ENCODE measurements at places on chromosomes 13 and 19. TPM values are rescaled to one million over a fixed set of nuclear protein-coding genes. Genes with fewer than 3 reads are reported as not detected.

The CD209 gene
- 4.1 TPM for total RNA-seq

DNA sequence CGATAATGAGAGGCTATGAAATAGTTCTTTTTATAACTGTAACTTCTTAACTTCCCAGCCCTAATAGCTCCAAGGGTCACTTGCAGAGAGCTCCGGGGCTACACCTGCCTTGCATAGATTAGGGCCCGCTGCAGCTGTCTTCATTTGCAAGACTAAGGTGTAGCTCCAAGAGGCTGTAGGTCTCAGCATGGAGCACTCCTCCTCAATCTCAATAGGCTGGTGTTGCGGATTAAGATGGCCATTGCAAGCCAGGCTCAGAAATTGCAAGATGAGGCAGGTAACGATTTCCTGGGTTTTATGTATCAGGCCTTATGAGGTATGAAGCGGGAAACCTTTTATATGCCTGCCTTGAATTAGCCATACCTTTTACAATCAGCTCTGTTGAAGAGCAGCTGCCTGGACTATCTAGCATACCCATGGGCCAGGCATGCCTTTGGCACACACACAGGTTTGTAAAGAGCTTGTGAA is 185.7 kb downstream of the TM9SF2 start:
- no peak for DNase-seq

The FAM216B gene
- total RNA-seq = not detected

DNA sequence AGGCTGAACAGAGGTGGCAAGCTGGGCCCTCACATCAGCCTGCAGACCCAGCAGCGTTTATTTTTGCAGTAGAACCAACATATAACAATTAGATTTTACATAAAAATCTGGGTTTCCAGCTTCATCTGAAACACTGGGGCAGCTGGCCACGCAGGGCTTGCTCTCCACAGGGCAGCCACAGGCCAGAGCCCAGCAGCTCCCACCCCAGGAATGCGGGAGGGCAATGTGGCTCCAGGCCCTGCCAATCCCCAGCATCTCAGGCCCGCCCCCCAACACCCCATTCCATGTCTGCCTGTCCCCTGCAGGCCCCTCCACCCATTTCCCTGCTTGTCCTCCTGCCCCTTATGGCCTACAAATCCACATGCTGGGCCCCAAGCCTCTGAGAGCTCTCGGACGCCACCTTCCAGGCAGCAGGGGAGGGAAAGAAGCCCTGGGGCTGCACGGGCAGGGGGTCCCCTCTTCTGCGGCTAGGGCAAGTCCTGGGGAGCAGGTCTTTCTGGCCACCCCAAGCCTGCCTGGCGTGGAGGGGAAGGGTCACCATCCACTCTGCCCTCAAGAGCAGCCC is 15.0 kb upstream of the VSTM2B start:
- no peak for DNase-seq

- peak; percentile 77 for DNase-seq
These were observed 128.4 kb downstream of the DPF1 start for GRCh38 chr19:38095411-38096308.

The CRB3 gene
- total RNA-seq = 46.1 TPM

DNA sequence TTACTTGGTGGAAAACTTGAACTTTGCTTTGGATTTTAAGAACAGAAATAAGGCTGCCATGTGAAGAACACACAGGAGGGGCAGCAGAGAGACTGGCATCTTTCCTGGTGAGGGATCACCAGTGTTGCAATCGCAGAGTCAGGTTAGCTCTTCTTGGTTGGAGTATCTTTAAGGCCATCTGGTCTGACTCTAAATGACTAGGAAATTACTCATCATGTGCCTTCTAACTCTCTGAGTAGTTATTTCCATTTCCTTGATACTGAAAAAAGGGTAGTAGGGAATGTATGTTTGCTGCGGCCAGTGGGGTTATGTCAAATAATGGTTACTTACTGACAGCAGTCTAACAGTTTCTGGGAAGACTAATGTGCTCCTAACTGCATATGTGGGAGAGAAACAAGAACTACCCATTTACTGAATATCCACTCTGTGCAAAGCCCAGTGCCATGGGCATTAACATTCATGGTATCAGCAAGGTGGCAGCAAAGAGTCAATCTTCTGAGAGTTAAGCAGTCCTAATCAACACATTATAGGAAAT is 122.1 kb downstream of the COG6 start:
- no peak for DNase-seq

DNA sequence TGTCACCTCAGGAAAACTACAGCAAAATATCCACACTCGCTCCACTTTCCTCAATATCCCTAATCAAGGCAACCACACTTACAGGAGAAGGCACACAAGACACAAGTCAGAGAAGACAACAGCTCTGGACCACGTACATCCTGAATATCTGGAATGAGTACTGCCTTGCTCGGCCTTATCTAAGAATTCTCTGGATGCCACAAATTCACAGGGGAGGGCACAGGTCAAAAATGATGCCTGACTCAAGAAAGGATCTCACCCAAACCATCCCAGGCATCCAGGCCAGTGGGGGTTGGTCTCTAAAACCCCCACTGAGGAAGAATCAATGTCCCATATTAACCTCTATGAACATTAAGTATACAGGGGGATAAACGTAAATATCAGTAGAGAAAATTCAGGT is 29.9 kb downstream of the ATP7B start:
- no peak for DNase-seq

The PTGER1 gene
- not detected for total RNA-seq

GRCh38 chr19:3975637-3976087 is 4.8 kb upstream of the DAPK3 start:
- DNase-seq = peak; percentile 12

DNA sequence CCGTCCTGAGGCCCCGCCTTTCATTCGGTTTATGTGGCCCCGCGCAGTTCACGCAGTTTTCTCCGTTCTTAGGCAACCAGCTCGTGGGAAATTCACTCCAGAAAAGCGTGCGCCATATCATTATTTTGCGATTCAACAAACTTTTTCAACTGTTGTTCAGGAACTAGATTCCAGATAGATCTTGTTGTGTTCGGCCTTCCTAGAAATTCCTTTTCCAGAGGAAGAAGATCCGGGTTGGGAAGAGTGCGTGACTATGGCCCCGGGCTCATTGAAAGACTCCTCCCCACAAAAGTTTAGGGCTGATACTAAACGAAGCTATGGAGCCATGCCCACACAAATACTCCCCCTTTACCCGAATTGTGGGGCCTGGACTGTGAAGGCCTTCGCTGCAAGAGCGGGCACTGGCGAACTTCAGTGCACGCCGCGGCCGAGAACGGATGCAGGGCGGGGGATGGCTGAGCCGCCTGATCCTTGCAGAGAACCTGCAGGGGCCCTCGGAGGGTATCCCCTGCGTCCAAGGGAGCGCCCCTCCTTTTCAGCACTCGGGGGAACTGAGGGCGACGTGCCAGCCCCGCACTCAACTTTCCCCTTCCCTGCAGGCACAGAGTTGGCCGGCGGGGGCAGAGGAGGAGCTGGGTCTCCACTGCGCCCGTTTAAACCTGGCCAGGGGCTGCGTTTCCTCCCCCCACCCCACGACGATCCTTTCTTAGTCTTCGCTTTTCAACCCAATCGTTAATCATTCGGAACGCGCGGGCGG is 904 bp upstream of the SOX1 start:
- no peak for DNase-seq

DNA sequence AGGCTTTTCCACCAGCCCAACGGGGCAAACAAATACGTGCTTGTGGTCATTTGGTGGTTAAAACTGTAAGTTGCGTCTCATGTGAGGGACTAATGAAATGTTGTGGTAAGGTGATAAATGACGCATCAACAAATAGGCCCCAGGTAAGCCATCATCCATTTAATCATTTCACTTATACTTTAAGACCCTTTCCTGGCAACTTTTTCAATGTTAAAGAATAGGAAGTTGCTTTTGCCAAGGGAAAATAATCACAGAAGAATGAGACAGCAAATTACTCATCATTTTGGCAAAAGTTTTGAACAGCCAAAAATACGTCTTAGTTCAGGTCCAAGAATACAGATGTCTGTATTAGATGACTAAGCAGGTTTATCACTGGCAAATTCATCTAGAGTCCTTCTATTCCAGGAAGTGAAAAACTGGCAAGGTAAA is 660.4 kb downstream of the SLITRK1 start:
- DNase-seq = no peak

The CYP2A13 gene
- not detected for total RNA-seq

DNA sequence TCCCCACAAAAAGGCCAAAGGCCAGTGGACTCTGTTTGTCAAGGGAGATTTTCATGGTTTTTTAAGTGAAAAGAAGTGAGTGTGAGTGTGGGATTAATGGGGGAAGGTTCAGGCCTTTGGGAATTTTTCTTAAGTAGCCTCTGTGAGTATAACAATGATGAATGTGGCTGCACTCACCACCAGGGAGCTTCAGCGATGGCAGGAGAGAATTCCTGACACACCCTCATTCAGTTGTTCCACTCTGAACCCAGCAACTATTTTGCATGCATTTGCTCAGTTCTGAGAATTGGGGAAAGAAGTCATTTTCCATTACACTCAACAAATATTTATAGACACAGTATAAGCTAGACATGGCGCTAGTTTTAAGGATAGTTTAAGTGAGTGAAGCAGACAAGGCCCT is 117.9 kb downstream of the CCNA1 start:
- no peak for DNase-seq

GRCh38 chr13:31477961-31478360 is 261.4 kb upstream of the RXFP2 start:
- no peak for DNase-seq

- no peak for DNase-seq
These were observed 94.3 kb upstream of the MBNL2 start for GRCh38 chr13:97127842-97128241.

- peak; percentile 33 for DNase-seq
These were observed 58.4 kb downstream of the PEPD start for GRCh38 chr19:33463199-33463598.

GRCh38 chr19:32539240-32539916 is 41.6 kb upstream of the PDCD5 start:
- no peak for DNase-seq

GRCh38 chr19:6138066-6138465 is 2.6 kb downstream of the ACSBG2 start:
- no peak for DNase-seq

GRCh38 chr19:3506384-3507340 is 551 bp downstream of the FZR1 start:
- DNase-seq = peak; percentile 30

The TLE6 gene
- 7.0 TPM for total RNA-seq

GRCh38 chr13:85406269-85406975 is 392.8 kb downstream of the SLITRK6 start:
- peak; percentile 8 for DNase-seq

DNA sequence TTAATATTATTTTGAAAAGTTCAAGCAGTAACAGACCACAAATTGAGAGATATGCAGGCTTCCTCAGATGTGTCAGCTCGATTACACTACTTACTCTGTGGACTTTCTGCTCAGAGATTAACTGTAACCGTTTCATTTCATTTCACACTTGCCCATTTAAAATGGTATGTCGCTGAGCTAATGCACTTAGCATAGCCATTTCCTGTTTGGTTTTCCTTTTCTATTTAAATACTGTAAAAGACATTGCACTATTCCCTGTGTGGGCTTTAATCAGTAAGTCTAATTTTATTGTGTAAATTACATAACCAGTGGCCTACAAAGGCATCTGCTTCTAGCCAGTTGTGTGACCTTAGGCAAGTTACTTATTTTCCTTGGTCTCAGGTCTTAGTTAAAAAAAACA is 237.6 kb downstream of the LACC1 start:
- no peak for DNase-seq

The ATP4B gene
- total RNA-seq = 0.87 TPM

The ZNF234 gene
- 3.8 TPM for total RNA-seq

The AMH gene
- 0.45 TPM for total RNA-seq

GRCh38 chr19:39199025-39199424 is 2.3 kb downstream of the NCCRP1 start:
- DNase-seq = peak; percentile 75

DNA sequence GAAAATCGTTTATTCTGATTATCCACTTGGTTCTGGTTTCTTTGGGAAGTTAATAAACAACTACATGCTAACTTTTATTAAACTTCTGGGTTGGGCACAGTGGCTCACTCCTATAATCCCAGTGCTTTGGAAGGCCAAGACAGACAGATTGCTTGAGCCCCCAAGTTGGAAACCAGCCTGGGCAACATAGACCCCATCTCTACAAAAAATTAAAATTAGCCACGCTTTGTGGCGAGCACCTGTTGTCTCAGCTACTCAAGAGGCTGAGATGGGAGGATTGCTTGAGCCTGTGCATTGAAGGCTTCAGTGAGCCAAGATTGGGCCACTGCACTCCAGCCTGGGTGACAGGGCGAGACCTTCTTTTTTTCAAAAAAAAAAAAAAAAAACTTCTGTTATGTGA is 21.7 kb downstream of the GPR180 start:
- no peak for DNase-seq

DNA sequence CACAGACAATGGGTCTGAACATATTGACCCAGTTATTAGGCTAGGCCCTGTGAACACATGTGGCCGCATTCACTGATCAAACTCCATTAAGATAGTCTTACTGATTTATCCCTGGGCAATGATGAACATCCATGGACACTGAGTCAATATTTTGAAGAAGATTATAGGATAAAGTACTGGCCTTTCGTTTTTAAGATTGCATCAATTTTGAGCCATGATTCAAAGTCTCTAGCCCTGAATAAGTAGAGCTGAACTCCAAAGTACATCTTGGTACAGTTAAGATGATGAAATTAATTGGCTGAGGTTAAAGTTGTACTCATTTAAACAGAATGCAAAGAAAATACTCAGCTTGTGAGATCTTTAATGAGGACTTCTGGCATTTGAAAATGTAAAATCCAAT is 1581.9 kb downstream of the EFNB2 start:
- DNase-seq = no peak

The CNN1 gene
- total RNA-seq = 521 TPM

The DEDD2 gene
- total RNA-seq = 83.1 TPM

The KIR2DL1 gene
- total RNA-seq = not detected

- DNase-seq = no peak
These were observed 29.1 kb upstream of the TPTE2 start for GRCh38 chr13:19590423-19590822.

The PABPC3 gene
- not detected for total RNA-seq

DNA sequence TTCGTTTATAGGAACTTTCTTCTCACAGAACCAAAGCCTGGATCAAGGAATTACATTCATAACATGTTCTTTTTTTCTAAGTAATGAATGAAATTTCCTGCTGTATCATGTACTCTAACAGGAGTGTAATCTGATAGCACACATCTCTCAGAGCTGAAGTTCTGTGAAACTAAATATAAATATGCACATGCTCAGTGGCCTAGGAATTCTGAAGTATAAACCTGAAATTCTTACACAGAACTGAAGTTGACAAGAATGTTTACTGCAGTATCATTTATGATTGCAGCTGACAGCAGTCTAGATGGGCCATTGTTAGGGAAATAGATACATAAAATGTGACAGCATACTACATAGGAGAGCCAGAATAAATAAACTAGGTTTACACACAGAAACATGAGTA is 54.5 kb downstream of the USP12 start:
- DNase-seq = no peak

Measured in stomach (tissue), 19 donors.